GM23248 (cell line): ENCODE measurements at places on chromosomes 7 and 10.

DNA sequence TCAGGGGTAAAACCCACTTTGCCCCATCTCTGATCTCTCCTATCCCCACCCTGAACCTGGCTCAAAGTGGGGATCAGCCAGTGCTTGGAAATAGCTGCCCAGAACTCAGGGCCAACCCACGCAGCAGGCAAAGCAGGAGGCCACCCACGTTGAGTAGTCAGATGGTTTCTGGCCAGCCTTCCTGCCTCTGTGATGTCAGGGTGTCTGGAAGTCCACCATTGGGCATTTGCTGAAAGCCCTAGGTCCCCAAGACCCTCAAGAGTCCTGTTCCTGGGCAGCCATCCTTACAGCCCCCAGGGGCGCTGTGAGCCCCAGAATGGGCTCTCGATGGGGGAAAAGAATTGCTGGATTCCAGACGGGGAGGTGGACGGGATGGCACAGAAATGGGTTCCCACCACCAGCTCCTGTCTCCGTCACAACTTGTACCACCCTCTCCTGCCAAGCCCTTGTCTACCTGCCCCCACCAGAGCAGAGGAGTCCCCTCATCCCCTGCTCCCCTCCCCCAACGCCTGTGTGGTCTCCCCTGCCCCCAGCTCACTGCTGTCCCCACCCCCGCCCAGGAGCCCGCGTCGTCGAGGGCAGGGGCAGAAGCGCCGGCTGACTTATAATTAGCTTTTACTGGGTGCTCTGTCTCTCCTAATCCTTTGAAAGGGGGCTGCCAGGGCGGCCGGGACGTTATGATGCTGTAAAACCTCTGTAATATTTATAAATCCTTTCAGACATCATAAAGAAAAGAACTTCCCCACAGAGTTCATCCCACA, 3.9 kb downstream of the MYL10 start:
- H3K4me3 ChIP-seq, result no peak overlapping the region
- H3K4me1 ChIP-seq, result peaks cover 7% of the 10 kb centered on the region; the same call in 1 of the 2 replicates
- peak; percentile 71 for DNase-seq
- no peaks in the 10 kb centered on the region for H3K36me3 ChIP-seq

- H3K36me3 ChIP-seq, result no peaks in the 10 kb centered on the region
- H3K27ac ChIP-seq, result no peak overlapping the region
- peaks cover 52% of the 10 kb centered on the region for H3K27me3 ChIP-seq
- H3K4me3 ChIP-seq, result no peak overlapping the region
Measured at GRCh38 chr7:128356546-128357216, 4.8 kb downstream of the PRRT4 start.

DNA sequence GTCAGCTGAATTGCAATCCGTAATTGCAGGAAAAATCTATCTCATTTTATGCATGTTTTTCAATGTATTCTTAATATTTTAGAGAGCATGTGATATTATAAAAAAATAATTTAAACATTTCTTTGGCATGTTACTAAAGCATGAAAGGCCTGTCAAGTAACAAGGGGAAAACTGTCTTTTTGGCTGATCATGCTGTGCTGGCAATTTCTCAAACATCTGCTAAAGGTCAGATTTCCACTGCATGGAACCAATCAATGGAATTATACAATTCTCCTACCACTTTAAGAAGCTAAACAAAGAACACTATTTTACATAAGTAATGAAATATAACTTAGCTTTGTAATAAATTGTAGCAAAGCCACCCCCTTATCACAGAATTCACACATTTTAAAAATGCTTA, 49.4 kb downstream of the JMJD1C start:
- H3K4me1 ChIP-seq, result peaks cover 27% of the 10 kb centered on the region
- DNase-seq, result peak; percentile 41
- H3K4me3 ChIP-seq, result no peak overlapping the region

DNA sequence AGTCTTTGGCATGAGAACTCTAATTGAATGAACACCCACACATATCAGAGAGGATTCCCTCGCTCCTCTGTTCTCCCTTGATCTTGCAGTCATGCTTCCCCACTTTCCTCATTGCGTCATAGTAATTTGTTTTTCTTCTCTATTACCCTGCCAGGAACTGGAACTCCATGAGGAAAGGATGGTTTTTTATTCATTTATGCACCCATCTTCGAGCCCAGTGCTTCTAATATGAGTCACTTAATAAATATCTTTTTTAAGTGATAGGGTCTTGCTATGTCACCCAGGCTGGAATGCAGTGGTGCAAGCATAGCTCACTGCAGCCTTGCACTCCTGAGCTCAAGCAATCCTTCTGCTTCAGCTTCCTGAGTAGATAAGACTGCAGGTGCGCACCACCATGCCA, 83.5 kb downstream of the OTUD1 start:
- DNase-seq, result peak; percentile 6
- H3K4me3 ChIP-seq, result no peak overlapping the region
- H3K36me3 ChIP-seq, result no peaks in the 10 kb centered on the region
- peaks cover 9% of the 10 kb centered on the region; the same call in 1 of the 2 replicates for H3K27me3 ChIP-seq
- H3K27ac ChIP-seq, result no peak overlapping the region
